ENCODE measurements at places on chromosomes 1 and 21.

GRCh38 chr1:62111084-62111483 is 83.6 kb upstream of the L1TD1 start:
- DNase-seq: no peak

GRCh38 chr1:206050655-206051235 is 2.2 kb upstream of the RHEX start:
- peak; percentile 38 for DNase-seq

DNA sequence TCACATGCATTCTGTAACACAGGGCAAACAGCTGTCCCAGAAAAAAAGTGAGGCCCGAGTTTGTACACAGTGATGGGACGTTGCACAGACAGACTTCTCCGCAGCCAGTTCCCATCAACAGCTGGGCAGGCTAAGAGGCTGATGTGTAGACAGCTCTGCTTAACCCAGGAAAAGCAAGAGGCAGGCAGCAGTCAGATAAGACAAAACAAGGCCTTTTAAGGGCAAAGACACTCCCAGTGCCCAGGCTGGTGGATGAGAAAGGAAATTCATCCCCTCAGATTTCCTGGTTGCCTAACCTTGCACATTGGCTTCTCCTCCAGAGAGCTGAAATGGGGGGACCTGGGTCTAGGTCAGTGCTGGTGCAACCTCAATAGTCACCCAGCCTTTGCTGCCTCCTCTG is 17.2 kb upstream of the PHLDA3 start:
- no peak for DNase-seq

DNA sequence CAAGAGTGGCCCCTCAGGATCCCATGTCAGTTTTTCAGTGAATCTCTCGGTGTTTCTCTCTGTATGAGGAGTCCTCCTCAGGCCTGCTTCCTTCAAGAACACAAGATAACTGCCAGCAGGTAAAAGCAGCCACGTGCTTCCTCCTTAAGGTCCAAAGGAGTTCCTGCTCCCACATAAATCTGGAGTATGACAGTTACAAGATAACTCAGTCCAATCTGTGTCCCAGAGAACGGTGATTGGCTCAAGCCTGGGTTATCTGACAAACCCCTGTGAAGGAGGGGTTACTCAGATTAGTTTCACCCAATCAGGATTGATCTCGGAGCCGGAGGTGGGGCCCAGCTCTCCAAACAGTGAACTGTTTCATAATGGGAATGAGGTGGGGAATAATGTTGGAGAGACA is 5.8 kb upstream of the ANKRD13C start:
- no peak for DNase-seq

- no peak for DNase-seq
Observed at GRCh38 chr1:94940738-94941137, 13.8 kb upstream of the CNN3 start.

- no peak for DNase-seq
Observed at GRCh38 chr1:243287123-243287460, 31.3 kb downstream of the SDCCAG8 start.

DNA sequence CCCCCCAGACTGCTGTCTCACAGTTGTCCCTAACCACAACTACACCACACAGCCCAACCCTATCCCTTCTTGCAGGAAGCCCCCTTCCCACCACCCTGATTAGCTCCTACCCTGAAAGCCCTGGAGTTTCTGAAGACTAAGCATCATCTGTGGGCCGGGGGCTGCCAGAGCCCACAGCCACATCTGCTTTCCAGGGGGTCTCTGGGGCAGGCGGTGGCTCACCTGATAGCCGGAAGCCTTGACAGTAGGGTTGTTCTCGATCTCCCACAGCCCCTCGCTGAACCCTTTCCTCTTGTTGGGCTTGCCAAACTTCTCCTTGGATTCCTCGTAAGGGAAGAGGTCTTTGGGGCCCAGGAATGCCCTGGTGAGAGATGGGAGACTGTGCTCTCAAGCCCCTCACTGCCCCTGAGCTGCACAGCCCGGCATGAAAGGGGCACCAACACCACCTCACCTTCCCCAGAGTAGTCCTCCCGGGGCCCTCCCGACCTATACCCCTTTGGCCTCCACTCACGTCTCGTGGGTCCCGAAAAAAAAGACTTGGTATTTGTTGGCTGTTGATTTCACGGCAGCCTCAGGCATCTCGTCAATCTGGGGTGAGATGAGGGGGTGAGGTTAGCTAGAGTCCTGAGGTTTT is 4.0 kb upstream of the MRPL24 start:
- no peak for DNase-seq

DNA sequence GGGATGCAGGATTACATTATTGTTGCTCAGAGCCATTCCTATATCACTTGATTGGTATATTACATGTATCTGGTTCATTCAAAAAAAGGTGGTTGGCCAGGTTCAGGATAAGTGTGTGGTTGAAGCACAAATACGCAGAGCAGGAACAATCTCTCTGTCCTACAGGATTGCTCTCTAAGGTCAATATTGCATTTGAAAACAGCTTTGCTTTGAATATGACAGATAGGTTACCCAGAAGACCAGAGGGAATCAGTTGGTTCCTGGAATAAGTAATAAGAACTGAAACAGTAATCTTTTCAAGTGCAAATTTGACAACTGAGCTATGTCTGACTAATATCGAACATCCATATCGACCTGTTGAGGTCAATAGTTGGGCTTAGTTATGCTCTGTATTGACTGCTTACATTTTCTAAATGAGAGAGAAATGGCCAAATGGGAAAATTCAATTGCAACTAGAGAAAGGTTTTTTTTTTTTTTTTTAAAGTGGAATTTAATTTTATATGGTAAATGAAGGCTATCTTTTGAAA is 176.8 kb downstream of the ATP6V1G3 start:
- no peak for DNase-seq
